Temporal lobe (tissue), 4 donors: ENCODE measurements at places on chromosomes 3 and 15. TPM values are rescaled to one million over a fixed set of nuclear protein-coding genes. Genes with fewer than 3 reads are reported as not detected.

The FOXB1 gene
- total RNA-seq = not detected

The MESP2 gene
- not detected for total RNA-seq

The ANKUB1 gene
- total RNA-seq = 0.25 TPM

The PLCH1 gene
- total RNA-seq = 12.0 TPM

The GPR160 gene
- 2.2 TPM for total RNA-seq

The NMNAT3 gene
- 7.4 TPM for total RNA-seq

The SCAP gene
- total RNA-seq = 45.7 TPM

The TADA3 gene
- 42.3 TPM for total RNA-seq

The TARS3 gene
- 32.7 TPM for total RNA-seq

The PLSCR4 gene
- 6.4 TPM for total RNA-seq

The DLG1 gene
- 60.5 TPM for total RNA-seq
